Kidney (tissue), 22 donors: ENCODE measurements at places on chromosomes 11 and 22. TPM values are rescaled to one million over a fixed set of nuclear protein-coding genes. Genes with fewer than 3 reads are reported as not detected.

DNA sequence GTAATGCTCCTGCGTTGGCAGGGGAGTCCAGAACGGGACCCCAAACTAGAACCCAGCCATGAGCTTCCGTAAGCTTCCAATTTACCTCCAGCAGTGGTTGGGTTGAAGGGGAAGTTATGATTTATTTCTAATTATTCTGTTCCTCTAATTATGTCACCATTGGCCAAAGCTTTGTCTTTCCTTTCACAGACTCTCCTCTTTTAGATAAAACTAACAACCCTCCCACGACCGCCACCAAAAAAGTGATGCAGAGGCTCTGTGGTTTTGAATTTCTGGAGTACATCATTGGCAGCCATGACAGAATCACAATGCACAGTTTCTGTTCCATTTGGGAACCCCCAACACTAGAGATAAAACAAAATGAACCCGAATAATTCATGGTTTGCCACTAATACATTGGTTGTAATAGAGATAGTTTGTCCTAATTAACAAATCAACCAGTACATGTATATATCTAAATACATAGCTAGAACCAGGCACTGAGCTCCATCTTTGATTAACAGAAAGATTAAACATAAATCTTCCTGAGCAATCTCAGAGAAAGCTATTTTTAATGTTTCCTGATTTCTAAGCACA lies 64.3 kb downstream of the ETS1 start:
- peak overlapping the region; percentile 83 for H3K27ac ChIP-seq
- H3K27me3 ChIP-seq = no peaks in the 10 kb centered on the region
- H3K4me3 ChIP-seq = peak overlapping the region; percentile 64
- peaks cover 16% of the 10 kb centered on the region for H3K4me1 ChIP-seq
- no peaks in the 10 kb centered on the region for H3K36me3 ChIP-seq

GRCh38 chr11:105057432-105057831 lies 12.3 kb upstream of the CARD16 start:
- DNase-seq = no peak
- H3K27me3 ChIP-seq = no peaks in the 10 kb centered on the region
- H3K4me3 ChIP-seq = no peak overlapping the region
- H3K4me1 ChIP-seq = no peaks in the 10 kb centered on the region
- no peaks in the 10 kb centered on the region for H3K36me3 ChIP-seq
- no peak overlapping the region for H3K27ac ChIP-seq

BDNF gene
- 0.31 TPM for total RNA-seq

DNA sequence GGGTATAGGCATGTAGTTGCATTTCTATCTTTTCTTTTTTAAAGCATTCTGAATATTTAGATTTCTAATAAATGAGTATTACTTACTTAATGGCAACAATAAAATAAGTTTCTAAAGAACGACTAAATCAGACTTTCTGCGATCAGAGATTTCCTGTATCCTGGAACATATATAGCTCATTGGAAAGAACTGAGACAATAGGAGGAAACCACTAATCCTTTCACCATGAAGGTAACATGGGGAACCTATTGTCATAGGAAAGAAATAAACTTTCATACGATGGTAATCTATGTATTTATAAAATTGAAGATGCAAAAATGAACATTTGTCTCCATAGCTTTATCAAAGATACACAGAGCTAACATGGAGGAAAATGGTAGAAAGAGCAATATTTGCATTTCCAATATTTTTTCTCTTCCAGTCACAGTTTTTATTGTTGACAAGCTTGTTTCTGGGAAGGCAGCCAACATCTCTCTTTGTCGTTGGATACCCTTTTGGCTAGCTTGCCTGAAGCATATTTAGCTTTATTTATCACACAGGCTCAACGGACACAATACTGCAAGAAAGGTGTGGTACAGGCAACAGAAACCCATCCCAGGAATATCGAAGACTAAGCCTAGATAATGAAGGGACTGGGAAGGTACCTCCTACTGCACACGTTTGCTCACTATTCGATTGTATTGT lies 293.3 kb upstream of the MPPED2 start:
- DNase-seq = peak; percentile 36
- H3K4me3 ChIP-seq = no peak overlapping the region
- no peaks in the 10 kb centered on the region for H3K4me1 ChIP-seq
- no peak overlapping the region for H3K27ac ChIP-seq
